ENCODE measurements at places on chromosomes 5 and 9. TPM values are rescaled to one million over a fixed set of nuclear protein-coding genes. Genes with fewer than 3 reads are reported as not detected.

The LARP1 gene
- total RNA-seq: 300 TPM

The ZNF483 gene
- total RNA-seq: 19.1 TPM

The GMCL2 gene
- not detected for total RNA-seq

The NTRK2 gene
- 3.0 TPM for total RNA-seq

The FSD1L gene
- total RNA-seq: 5.0 TPM

The PCDHB16 gene
- 3.4 TPM for total RNA-seq

The KIF3A gene
- total RNA-seq: 19.9 TPM

The PITX1 gene
- 20.6 TPM for total RNA-seq

The FBLL1 gene
- 0.83 TPM for total RNA-seq

The LECT2 gene
- total RNA-seq: not detected

The LCP2 gene
- total RNA-seq: 21.7 TPM

The RANBP17 gene
- 29.3 TPM for total RNA-seq

The GRM6 gene
- total RNA-seq: not detected

The GNAQ gene
- 85.8 TPM for total RNA-seq

The PRR16 gene
- 4.2 TPM for total RNA-seq

The ST6GALNAC4 gene
- total RNA-seq: 25.8 TPM

The ADGRD2 gene
- total RNA-seq: 0.29 TPM

Measured in ureter (tissue), 1 donor.